GDM1 (cell line): ENCODE measurements at places on chromosomes 12 and 14.
A peak's percentile ranks its signal among the peaks of the same experiment; 100 is the strongest.

GRCh38 chr12:83027021-83027723, 340.5 kb downstream of the TMTC2 start:
- DNase-seq = no peak

- no peak for DNase-seq
These were observed 1385.8 kb upstream of the FLRT2 start for GRCh38 chr14:84144166-84144565.

- DNase-seq = no peak
These were observed 10.2 kb upstream of the OR11G2 start for GRCh38 chr14:20180486-20180885.

GRCh38 chr14:105711044-105711620, 184.7 kb downstream of the TMEM121 start:
- no peak for DNase-seq

GRCh38 chr12:42217656-42218055, 20.4 kb downstream of the YAF2 start:
- no peak for DNase-seq

GRCh38 chr14:42222924-42223471, 616.3 kb downstream of the LRFN5 start:
- no peak for DNase-seq

GRCh38 chr12:52052468-52053186, 1.4 kb downstream of the NR4A1 start:
- no peak for DNase-seq

- no peak for DNase-seq
These were observed 1.7 kb downstream of the NUDT4 start for GRCh38 chr12:93379326-93379980.

- DNase-seq = peak; percentile 23
These were observed 34.5 kb upstream of the VRK1 start for GRCh38 chr14:96762650-96763049.

DNA sequence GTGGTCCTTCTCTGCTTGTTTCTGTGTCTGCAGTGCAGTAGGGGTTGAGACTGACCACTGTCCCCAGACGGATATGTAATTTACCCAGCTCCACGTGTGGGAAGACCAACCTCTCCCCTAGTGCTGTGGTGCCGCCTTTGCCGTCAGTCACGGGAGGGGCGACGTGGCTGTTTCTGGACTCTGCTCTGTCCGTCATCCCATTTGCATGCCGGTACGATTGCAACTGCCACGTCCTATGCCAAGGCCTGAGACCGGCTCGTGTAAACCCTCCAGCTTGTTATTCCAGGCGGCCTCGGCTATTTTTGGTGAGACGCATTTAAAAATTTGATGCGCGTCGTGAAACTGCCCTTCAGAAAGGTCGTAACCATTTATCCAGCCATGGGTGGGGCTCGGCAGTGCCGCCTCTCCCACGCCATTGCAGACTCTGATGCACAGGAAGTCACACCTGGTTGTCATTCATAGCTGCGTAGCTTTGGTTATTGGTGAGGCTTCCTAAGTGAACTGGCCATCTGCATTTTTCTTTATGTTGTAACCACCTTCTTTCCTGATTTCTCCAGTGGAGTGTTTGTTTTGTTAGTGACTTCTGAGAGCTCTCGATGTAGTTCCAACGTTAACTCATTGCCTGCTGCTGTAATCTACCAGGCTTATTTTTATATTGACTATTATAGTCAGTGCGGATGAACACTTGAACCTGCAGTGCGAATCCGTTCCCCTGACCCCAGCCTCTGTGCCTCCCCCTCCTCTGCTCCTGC, 75.1 kb downstream of the ADGRD1 start:
- no peak for DNase-seq

DNA sequence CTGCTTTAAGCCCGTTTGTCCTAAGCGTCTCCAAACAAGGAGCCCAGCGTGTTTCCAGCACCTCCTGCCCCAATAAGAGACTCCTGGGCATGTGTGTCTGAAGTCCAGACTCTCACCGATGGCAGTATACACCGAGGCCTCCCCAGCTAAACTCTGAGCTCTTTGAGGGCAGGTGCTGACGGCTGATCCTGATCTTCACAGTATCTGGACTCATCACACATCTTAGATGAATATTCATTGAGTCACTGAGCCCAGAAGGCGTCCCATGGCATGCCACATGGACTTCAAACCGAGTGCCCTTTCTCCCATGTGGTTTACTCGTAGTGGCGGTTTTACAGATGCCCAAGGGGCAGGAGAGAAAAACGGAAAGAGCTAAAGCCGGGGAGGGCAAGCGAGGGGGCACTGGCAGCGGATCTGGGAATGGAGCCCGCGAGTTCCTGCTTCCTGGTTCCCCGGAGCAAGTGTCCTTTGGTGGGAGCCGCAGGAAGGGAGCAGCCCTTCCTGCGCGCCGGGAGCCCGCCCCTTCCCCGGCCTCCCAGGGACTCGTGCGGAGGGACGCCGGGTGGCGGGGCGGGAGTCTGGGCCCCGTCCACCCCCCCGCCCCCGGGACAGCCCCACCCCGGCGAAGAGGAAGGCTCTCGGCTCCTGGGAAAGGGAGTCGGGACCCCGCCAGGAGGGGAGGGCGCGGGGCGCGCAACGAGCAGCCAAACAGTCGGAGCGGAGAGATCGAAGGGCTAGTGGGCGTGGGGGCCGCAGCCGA, 585 bp upstream of the TEAD4 start:
- DNase-seq = no peak

DNA sequence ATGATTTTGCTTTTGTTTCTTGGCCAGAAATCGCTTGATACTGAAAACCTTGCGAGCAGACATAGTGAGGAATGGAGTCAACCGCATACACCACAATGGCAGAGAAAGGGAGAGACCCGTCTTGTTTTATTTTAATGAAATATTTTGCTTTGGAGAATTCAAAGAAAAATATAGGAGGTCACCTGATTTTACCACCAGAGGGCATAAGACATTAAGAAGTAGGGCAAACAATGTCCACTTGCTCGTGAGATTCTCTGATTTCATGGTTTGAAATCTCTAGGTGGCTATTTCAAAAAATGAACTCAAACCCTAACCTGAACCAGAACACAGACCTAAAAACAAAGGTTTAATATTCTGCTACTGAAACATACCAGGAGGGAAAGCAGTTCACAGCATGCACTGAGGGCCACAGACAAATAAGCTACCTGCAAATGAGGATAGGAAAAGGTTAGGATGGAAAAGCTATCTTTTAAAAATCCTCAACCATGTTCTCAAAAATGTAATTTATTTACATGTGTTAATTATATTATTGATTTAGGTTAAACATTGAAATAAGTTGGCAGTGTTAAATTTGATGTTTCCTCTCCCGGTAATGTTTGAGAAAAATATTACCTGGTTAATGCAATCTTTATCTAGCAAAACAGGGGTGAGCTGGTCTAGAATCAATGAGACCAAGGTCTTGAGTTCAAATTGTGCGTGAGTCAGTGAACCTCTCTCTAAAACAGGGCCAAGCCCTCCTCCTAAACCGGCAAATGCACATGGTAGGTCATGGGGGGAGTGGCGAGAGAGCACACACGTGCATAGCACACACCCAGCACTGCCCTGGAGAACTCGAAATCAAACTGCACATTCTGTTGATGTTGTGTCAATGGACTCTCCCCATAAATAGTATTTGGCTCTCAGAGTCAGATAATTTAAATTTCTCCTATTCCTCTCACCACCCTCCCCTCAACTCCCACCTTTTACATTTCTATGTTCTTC, 12.5 kb downstream of the IFNG-AS1 start:
- DNase-seq = no peak

- no peak for DNase-seq
These were observed 194.9 kb downstream of the DUSP6 start for GRCh38 chr12:89157413-89157812.

DNA sequence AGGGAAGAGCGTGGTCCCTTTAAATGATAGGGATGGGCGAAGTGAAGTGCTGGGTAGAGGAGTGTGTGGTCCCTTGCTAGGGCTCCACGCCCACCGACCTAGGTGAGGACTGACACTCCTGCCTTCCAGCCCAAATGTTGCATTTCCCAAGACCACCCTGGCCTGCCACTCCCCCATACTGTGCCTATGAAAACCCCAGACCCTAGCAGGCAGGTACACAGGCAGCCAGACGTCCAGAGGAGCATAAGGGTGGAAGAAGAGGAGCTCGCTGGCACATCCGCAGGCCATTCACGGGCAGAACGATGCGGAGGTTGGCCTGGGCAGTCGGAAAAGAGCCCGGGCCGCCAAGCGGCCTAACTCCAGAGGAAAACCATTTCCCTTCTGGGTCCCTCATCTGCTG, 817 bp upstream of the IPO8 start:
- DNase-seq = no peak

GRCh38 chr14:76936483-76936882, 92.0 kb downstream of the IRF2BPL start:
- no peak for DNase-seq

GRCh38 chr14:103540821-103541708, 12.1 kb downstream of the TRMT61A start:
- no peak for DNase-seq

DNA sequence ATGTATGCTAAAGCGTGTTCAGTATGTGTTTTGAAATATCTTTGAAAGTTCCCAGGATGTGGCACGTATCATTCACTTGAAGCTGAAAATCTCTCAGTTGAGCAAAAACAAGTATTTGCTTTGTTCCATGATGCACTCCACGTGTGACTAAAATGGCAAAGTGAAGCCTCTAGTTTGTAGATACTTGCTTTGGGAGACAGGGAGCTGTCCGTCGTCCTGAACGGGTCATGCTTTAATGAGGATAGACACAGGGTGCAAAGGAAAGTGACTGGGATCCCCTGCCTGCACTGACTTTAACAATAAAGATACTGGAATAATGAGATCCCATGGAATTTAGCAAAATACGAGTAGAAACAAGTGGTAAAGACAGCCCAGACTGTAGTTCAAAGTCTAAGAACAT, 991.4 kb downstream of the NRXN3 start:
- no peak for DNase-seq

DNA sequence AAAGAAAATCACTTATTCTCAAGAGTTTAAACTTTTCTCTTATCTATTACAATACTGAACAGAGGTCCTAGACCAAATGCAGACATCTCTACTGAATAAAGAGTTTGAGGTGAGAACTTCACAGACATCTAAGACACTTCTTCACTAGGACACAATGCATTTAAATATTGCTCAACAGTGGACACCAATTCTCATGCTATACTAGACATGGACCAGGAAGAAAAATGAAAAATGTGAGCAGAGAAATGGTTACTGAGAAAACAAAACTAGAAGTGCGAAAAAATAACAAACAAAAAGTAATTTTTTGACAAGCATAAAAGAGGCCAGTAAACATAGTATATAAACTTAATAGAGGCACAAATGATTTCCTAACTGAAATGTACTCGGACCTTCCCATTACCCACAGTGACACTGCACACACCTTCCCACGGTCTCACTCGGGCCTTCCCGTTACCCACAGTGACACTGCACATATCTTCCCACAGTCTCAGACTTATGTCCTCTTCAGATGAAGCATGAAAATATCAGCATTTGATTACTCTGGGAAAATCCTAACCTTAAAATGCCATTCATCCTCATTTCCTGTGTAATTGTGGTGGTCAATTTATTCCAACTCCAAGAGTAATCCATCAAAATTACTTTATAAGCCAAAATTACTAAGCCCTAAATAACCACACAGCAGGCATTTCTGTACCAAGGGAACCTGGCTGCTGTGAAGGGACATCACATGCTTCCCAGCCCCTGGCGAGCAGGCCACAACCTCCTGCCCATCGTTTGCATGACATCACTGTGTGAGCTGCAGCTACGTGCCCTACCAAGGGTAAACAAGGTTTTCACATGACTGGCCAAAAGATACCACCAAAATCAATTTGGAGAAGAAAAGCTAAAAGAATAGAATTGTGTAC, 6.4 kb downstream of the SLC15A4 start:
- DNase-seq = no peak

DNA sequence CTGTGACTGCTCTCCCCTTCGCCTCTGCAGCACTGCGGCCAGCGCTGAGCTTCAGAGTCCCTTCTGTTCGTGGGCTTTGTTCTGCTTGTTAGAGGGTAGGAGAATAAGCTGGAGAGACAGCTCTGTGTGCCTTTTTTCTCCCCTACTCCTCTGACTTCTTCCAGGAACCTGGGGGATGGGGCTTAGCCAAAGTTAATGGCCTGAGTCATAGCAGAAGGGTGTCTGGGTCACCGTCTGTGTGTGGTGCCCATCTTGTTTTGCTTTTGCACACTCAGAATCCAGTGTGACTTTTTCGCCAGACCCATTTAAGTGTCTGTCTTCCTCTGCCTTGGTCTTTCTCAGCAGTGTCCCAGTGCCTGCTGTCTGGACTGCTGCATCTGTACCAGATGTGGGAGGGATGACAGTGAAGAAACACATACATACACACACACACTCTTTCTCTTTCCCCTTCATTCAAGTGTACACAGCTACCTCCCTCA, 3.0 kb downstream of the KIF5A start:
- DNase-seq = no peak

GRCh38 chr12:50127546-50127945, 15.5 kb downstream of the COX14 start:
- DNase-seq = no peak

GRCh38 chr14:85688006-85688405, 158.1 kb downstream of the FLRT2 start:
- DNase-seq = no peak

- no peak for DNase-seq
These were observed 112.4 kb downstream of the BCL11B start for GRCh38 chr14:99159341-99160340.

GRCh38 chr12:32265456-32265855, 133.9 kb upstream of the FGD4 start:
- no peak for DNase-seq

- no peak for DNase-seq
These were observed 447.5 kb downstream of the GXYLT1 start for GRCh38 chr12:41697161-41697560.

DNA sequence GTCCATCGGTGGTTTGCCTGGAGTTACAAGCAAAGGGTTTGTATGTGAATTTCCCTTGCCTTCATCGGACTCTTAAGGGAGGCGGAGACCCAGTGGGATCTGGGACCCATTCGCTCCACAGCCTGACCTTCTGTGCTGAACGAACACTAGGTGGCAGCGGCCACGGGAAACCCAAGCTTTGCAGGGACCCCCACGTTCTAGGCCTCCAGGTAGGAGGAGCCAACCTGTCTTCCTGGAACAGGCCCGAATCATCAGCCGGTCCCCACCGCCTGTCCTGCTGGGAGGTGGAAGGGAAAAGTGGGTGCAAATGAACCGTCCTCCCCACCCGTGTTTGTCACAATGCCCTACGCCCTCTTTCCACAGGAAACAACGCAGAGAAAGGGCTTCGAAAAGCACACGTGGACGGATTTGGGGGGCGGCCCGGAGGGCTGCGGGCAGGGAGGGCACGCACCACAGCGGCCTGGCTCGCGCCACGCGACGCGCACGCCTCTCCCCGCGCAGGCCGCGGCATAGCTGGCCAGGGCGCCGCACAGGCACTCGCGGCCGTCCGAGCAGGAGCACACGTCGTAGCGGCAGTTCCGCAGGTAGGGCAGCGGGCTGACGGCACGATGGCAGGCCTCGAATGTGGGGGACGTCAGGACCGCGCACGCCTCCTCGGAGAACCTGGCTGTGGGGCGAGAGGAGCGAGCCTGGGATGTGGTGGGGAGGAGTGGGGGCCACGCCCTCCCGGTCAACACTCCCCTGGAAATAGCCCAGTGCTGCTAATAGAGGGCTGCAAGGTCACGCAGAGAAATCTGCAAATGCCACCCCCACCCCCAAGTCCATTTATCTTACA, 67.8 kb downstream of the VWF start:
- DNase-seq = no peak

- DNase-seq = no peak
These were observed 5.4 kb downstream of the SOS2 start for GRCh38 chr14:50225974-50226297.
